ENCODE measurements at places on chromosomes 11 and 22. TPM values are rescaled to one million over a fixed set of nuclear protein-coding genes. Genes with fewer than 3 reads are reported as not detected.

Gene OR6A2
- 0.17 TPM for total RNA-seq

GRCh38 chr11:27213232-27213660 is 149.8 kb downstream of the CCDC34 start:
- peak; percentile 68 for DNase-seq

GRCh38 chr11:16977136-16977993 is 36.8 kb downstream of the PLEKHA7 start:
- DNase-seq: no peak

- DNase-seq: no peak
Observed at GRCh38 chr22:47029244-47030074, 267.0 kb downstream of the TBC1D22A start.

DNA sequence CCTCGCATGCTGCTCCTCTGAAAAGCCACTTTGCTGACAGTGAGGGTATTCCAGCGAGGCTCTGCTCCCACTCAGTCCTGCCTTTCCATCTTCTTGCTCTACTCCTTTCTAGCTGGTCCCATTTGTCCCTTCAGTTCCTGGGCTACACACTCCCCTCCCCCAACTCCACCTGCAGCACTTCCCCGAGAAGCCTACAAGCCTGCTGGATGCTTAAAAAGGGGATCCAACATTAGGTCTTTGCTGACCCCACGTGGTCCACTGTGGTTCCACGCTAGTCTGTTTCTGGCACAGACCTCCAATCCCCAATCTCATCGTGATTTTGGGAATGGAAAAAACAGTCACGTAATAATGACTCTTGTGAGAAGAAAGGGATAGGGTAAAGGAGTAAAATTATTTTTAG is 121.6 kb upstream of the SNX19 start:
- DNase-seq: no peak

DNA sequence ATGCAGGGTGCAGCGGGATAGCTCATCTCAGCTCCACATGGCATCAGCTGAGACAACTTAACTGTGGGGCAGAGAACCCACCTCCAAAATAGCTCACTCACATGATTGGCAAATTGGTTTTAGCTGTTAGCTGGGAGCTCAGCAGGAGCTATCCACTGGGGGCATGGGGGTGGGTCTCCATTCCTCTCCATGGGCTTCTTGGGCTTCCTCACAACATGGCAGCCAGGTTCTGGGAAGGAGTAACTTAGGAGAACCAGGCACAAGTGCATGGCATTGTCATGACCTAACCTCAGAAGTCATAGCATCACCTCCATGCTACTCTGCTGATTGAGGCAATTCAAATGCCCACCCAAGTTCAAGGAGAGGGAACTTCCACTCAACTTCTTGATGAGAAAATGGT is 85.5 kb downstream of the MN1 start:
- no peak for DNase-seq

- DNase-seq: peak; percentile 23
Observed at GRCh38 chr22:39928536-39929520, 27.9 kb downstream of the GRAP2 start.

Data from MCF 10A (cell line).